Lower lobe of right lung (tissue), 2 donors: ENCODE measurements at places on chromosomes 11 and 22. TPM values are rescaled to one million over a fixed set of nuclear protein-coding genes. Genes with fewer than 3 reads are reported as not detected.

The DSCAML1 gene
- 0.95 TPM for total RNA-seq

DNA sequence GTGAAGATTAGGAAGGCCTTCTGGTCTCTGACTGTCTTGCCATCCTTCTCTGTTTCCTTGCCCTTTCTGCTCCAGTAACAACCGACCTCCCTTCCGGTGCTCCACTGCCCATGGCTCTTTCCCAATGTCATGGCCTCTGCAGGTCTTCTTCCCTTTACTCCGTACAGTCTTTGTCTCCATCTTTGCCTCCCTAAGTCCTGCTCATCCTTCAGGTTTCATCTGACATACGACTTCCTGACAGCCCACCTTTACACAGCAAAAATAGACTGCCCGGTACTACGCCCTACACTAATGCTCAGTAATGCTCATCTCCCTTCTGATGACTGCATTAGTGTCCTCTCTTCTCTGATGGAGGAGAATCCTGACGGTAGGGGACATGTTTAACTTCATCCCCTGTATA is 63.9 kb downstream of the FBXO7 start:
- DNase-seq, result no peak

DNA sequence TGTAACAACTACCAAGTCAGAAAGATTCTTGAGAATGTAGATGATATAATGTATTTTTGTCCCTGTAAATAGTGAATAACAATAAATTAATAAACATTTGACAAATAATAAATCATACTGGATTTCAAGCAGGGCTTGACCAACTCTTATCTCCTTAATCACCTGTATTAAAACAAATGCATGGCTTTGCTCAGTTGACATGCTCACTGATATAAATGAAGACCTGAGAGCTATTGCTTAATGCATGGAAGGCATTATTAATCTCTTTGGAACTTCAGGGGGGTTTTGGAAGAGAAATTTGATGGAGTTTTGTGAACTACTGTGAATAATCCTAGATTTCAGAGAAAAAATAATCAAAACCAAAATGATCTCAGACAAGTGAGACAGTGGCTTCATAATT is 1420.4 kb upstream of the TENM4 start:
- no peak for DNase-seq

- DNase-seq, result no peak
Observed at GRCh38 chr22:49936973-49937757, 18.7 kb downstream of the CRELD2 start.

- DNase-seq, result no peak
Observed at GRCh38 chr22:29636751-29637150, 33.3 kb downstream of the NF2 start.

GRCh38 chr22:42410708-42411107 is 21.5 kb downstream of the NFAM1 start:
- no peak for DNase-seq

DNA sequence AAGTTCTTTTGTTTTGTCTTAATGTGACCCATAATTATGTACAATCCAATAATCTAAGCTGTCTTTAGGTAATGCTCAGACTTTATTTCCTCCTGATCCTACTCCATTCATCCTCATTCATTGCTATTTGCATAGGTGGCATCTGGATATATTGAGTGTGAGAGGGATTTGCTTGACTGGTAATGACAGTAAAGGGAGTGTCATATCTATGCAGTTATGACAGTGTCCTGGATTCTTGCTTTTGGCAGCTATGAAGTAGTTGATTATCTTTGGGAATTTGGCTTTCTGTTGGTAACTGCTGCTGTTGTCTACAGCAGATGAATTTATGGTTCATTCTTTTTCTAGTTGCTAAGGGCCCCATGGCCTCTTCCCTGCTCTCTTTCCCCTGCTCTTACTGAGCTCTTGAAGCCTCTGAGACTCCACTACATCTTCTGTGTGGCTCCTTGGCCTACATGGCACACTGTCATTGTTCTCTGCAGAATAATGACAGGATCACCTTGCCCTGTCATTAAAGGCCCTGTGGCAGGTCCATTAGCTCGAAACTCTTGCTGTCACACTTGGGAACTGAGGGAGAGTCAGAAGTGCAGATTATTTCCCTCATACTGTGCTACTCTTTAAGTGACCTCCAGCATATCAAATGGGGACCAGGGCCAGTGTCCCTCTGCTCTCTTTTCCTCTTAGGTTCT is 20.1 kb upstream of the ACAT1 start:
- DNase-seq, result no peak

- DNase-seq, result no peak
Observed at GRCh38 chr11:128803449-128804245, 63.4 kb downstream of the KCNJ1 start.

DNA sequence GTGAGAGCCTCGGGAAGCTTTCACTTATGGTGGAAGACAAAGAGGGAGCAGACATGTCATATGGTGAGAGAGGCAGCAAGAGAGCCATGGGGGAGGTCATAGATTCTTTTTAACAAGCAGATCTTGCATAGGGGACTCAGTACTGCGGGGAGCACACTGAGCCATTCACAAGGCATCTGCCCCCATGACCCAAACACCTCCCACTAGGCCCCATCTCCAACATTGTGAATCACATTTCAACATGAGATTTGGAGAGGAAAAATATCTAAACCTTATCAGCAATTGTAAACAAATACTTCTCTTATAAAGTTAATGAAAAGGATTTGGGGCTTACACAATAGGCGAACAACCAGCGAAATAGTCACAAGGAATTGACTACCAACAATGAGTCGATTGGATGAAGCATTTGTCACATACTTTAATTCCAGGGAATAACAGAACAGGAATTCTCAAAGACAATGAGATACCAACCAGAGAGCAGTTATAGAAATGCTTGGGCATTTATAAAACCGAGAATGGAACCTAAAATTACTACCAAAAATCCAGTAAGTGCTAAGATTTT is 7.3 kb downstream of the DDI1 start:
- no peak for DNase-seq

DNA sequence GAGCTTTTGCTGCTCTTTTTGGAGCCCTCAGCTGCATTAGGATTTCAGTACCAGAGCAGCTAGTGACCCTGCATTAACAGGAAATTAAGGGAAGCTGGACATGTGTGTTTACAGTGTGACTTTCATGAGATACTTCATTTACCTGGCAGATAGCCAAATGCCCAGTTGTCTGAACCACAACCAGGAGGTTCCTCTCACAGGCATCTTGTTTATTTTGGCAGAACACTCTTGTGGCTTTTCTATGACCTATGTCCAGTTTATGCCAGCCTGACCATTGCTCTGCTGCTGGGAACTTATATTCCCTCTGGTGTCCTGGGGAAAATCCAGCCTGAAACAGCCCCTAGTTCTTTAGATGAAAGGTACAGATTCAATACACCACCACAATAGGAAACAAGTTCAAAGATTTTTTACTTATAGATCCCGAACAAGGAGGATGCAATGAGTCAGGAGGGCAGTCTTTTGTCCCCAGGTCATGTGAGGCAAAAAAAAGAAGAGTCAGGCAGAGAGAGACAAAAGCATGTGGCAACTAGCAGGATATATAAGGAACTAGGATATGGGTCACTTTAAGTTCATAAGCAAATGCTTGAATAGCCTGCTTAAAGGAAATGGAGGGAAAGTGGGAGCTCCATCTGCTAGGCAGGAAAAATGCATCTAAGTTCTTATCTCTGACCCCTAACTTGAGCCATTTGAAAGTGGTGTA is 379.3 kb downstream of the INSC start:
- DNase-seq, result no peak

GRCh38 chr11:35553831-35554230 is 28.4 kb upstream of the PAMR1 start:
- DNase-seq, result no peak
